ENCODE measurements at places on chromosomes 5 and 9.

DNA sequence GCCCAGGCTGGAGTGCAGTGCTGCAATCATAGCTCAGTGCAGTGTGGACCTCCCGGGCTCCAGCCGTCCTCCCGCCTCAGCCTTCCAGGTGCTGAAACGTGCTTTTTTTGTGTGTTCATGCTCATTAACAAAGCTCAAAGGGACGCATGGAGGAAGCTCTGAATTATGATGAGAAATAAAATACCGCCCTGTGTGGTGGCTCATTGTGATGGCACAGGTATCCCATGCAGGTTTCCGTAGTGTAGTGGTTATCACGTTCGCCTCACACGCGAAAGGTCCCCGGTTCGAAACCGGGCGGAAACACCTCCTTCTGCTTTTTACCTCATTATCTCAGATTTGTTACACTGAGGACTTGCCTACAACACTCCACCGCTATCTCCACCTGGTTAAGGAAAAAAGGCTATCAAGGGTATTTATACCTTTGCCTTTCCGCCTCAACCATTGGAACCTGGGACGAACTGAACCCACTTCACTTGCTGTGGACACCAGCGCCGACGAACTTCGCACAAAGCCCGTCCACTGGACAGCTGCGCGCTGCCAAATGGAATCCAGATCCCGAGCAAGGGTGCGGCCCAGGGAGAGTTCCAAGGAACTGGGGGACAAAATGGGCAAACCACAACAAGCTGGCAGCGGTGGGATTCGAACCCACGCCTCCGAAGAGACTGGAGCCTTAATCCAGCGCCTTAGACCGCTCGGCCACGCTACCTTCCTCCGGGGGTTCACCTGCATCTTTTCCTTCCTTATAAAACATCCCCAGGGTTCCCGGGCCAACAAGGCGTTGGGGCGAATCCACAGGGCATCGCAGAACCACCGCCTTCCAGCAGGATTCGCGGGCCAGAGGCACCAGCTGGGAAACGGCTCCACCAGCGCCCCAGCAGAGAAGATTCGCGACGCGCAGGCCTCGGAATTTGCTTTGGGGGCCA, 26.3 kb downstream of the OR2V2 start:
- ATAC-seq: peak; percentile 63

DNA sequence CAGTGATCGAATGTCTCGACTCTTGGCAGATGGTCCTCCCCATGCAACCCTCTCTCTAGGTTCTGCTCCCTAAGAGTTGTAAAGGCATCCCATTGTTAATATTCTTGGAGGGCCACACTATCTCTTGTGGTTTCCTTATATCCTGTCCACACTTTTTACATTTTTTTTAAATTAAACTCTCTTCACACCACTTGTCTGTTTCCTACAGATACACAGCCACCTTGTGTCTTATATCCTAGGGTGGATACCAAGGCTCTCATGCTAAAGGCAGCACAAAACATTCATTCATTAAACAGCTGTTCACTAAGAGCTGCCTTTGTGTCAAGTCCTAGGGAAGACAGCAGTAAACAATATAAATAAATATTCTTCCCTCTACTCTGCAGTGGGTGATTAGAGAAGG, 60.5 kb upstream of the SHISAL2B start:
- ATAC-seq: no peak

GRCh38 chr5:134133188-134133994, 18.9 kb downstream of the TCF7 start:
- ATAC-seq: no peak

- no peak for ATAC-seq
These were observed 16.0 kb downstream of the TRAF1 start for GRCh38 chr9:120910643-120911042.

GRCh38 chr5:154811239-154811638, 39.2 kb downstream of the FAXDC2 start:
- peak; percentile 15 for ATAC-seq

GRCh38 chr9:121930956-121931355, 162.2 kb downstream of the TTLL11 start:
- ATAC-seq: peak; percentile 9

DNA sequence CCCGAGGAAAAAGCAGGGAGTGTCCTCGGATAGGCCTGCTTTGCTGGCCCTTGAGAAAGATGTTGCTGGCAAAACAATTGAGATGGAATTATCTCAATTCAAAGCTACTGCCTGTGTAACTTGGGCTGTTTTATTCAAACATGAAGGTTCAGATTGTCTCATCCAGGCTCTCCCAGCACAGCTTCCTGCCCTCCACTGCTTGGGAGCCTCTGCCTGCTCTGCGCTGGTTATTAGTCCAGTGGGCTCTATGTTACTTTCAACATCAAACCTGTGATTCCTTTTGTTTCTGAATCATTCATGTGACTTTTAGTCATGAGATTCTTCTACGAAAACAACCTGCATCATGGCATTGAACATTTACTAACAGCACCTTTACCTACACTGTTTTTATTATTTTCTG, 123.2 kb downstream of the SNCAIP start:
- no peak for ATAC-seq

GRCh38 chr5:181281984-181282316, 21.0 kb upstream of the TRIM52 start:
- ATAC-seq: peak; percentile 29

Data from SK-N-SH treated with all-trans-retinoic acid at 6 μM for 48 hours (cell line).